ENCODE measurements at places on chromosomes 7 and 10.
A peak's percentile ranks its signal among the peaks of the same experiment; 100 is the strongest.

DNA sequence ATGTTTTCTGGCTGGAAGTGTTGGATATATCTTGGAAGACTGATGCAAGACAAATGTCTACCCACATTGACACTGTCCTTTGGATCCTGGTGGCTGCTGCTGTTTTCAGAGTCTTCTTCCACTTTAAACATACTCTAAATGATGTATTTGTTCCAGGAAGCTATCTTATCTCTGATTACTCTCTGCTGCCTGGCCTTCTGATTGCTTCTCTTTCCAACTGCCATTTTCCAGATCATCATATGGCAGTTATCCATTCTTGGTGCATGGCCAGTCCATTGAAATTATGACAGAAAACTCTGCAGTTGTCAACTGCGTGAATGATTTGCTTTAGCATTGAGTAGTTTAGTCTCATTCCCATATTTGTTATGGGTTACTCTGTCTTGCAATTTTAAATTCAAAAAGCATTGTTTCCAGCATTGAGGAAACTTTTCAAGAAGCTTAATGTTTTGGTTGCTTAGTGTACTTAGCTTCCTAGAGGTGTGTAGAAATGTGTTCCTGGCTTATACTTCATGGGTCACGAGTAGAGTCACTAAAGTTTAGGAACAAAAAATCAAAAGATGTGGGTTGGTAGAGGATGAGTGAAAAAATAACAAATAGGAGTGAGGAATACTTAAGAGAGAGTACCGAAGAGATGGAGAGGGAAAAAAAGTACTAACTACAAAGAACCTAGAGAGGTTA, 268.3 kb upstream of the MTPN start:
- DNase-seq = no peak

- DNase-seq = no peak
These were observed 53.5 kb downstream of the DNAJB9 start for GRCh38 chr7:108623220-108623619.

- no peak for DNase-seq
These were observed 137.5 kb downstream of the CD36 start for GRCh38 chr7:80775897-80776296.

DNA sequence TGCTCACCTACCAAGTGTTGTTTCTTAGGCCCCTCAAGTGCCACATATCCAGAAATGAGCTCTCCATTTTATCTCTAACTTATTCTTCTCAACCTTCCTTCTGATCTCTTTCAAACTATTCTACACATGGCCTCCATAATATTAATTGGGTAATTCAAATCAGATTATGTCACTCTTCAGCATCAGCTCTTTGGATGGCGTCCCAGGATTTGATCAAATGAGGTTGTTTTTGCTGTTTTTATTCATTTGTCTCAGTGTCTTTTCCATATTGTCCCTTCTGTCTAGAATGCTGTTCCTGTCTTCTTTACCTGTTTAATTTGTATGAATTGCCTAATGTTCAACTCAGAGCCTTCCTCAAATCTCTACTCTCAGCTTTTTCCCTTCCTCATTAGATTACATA, 234.6 kb upstream of the CXCL12 start:
- no peak for DNase-seq

DNA sequence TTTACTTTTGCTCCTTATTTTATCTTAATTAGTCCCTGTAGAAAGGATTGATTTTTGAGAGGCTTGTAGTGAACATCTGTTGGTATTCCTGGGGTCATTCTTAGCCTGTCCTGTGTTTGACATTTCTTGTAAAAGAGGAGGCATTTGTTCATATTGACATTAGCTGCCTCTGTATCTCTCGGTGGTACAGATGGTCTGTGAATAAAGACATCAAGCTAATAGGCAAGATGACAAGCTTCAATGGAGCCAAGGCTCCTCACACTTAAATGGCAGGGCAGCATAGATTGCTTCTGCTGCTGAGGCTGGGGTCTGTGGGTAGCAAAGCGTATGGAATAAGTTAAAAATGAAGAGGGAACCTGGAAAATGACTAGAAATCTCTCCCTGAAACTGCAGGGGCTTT, 687.6 kb downstream of the LRMDA start:
- DNase-seq = no peak

DNA sequence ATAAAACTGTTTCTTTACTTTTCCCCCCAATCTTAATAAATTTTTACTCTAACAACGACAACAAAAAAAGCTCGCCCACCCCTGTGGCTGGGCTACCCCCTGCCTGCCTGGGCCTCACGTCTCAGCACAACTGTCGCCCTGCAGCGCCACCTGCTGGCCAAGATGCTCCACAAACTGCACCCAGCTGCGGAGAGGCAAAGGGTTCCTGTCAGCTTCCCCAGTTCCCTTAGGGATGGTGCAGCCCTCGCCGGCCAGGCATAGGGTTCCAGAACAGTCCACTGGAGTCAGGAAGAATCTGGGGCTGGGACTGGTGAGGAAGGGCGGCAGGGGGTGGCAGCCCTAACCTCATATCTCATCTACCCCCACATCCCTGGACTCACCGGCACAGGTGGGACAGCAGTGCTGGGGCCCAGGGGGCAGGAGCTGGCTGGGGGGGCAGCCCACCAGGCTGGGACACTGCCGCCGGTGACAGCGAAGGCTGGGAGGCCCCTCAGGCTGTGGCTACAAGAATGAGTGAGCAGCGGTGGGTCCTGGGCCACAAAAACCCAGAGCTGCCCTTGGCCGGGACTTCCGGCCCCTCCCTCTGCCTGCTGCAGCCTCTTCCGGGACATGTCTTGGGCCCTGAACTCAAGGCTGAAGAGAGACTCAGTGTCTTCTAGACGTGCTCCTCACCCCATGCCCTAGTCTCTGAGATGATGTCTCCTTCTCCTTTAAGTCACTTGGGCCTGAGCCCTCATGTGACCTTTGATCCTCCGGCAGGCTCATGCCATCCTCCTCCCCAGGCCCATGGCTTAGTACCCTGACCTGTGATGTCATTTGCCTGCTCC, 21.2 kb downstream of the ATP6V1F start:
- DNase-seq = peak; percentile 84

DNA sequence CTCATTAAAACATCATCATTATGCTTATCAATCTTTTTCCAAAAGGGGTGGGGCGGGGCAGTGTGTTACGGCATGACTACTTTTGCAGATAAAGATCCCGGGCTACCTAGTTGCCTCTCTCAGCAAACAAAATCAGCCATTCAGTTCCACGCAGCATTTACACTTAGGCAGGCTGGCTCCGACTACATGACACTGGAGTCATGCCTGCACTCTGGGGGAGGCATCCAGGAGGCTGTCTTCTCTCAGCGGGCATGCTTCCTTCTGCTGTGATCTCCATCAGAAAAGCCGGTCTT, 193.9 kb upstream of the TCF7L2 start:
- DNase-seq = no peak

- no peak for DNase-seq
These were observed 141.3 kb downstream of the GNAT3 start for GRCh38 chr7:80370587-80370986.

DNA sequence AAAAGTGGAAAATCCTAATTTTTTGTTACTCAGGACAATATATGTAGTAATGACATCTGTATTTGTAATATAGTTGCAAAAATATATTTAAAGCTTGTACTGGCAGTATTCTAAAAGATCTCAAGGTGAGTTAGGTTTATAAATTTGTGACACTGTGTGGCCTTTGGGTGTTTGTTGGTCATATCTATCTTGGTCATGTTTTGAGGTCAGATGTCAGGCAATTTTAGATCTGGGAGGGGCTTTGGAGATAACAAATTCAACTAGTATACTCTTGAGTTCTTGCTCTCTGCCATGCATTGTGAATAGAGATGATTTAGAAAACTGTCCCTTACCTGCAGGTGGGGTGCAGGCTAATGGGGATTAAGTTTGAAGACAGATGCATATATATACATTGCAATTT, 3.1 kb downstream of the TBC1D12 start:
- no peak for DNase-seq

DNA sequence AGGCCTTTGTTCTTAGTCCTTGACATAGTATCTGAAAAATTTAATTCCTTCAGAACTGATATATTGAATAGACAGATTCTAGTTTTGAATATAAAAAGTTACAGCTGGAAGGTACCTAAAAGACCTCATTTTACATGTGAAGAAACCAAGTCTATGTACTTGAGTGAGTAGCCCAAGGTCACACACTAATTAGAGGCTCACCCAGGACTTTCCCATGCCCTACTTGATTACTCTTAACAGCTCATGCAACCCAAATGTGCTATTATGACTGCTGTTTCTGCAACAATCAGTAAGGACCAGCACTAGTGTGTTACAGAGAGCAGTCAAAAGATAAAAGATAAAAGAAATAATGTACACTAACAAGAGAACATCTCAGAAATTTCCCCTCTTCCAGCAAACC, 40.7 kb upstream of the BET1 start:
- no peak for DNase-seq

GRCh38 chr10:68124718-68125117, 15.4 kb downstream of the MYPN start:
- DNase-seq = no peak

DNA sequence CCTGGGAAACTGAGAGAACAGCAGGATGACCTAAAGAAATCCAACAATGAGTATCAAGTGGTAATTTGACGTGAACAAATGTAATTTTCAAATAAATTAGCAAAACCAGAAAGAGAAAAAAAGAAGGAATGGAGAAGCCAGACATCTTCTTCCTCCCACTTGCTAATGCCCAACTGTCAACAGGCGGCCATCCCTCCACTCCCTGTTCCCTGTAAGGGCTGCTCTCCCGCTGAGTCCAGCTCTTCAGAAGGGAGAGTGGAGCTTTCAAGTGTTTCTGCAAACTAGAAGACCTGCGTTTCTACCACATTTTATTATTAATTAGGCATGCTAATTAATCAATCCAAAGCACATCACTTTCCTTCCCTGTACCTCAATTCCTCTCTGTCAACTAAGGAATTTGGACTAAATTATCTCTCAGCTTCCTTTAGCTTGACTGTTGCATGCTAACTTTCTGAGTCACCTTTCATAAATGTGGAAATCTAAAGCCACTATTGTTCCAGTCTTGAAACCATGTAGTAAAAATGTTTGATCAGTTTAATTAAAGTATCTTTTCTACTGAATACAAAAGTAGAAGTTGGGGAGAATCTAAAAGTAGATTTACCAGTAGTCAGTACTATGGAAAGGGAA, 48.4 kb upstream of the CUL1 start:
- DNase-seq = no peak

DNA sequence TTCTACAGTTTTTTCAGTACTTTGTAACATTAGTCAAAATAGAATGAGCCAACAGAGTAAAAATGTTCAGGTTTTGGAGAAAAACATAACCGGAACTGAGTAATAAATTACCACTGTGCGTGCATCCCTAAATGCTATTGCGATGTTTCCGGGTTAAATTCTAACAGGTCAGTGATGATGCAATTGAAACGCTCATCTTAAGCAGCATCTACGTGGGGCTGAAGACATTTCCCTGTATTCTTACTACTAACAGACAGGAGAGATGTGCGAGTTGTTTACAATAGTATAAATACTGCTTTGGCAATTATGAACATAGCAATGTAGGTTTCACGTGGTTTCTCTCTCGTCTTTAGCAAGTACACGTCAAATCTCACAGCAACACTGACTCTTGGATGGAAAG, 149.4 kb downstream of the USP6NL start:
- no peak for DNase-seq

DNA sequence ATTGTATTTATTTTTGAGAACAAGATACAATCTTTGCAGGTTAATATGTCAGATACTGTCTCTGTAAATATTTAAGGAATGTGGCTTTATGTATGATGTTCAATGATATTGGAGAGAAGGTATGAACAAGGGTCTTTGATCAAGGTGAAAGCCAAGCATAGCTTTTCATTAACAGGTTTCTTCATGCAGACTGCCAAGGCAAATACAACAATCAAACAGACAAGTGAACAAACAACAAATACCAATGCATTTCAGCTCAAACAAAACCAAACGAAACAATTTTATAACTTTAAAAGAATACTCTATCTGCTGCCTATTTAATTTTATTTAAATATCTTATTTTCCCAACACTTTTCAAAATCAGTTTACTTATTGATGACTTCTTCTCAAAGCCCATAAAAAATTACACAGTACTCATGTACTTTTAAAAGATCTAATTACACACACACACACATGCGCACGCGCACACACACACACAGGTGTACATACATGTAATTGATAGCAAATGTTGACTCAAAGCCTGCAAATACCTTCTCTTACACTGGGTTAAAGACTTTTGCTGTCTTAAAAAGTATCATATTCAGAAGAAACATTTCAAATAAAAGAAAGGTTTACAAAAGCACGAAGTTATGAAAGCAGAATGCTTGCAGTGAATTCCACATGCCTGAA, 201.1 kb upstream of the CCDC6 start:
- no peak for DNase-seq

DNA sequence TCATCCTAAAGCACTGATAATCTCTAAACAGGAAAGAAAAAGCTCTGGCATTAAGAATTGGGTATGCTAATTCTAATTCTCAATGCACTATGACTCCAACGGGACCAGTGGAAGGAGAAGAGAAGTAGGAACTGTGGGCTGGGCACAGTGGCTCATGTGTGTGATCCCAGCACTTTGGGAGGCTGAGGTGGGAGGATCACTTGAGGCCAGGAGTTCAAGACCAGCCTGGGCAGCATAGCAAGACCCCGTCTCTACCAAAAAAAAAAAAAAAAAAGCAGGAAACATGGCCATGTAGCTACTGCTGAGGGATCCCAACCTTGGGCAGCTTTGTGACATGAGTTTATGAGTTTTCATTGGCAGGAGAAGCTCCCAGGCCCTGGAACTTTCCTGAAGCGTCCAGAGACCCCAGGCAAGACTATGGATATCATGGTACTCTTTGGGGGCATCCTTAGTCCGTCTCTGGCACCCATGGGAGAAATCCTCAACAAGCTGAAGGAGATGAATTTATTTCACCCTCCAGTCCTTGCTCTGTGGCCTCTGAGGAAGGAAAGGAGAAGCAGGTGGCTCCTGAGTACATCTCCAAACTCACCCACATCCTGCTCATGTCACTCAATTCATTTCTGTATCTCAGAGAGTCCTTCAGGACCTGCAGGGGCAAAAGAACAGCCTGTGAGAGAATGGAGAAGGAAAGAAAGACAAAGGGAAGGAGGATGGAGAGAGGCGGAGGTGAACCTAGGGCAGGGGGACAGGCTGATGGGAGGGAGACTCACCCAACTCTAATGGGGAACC, 99.5 kb downstream of the SPDYE5 start:
- DNase-seq = no peak

DNA sequence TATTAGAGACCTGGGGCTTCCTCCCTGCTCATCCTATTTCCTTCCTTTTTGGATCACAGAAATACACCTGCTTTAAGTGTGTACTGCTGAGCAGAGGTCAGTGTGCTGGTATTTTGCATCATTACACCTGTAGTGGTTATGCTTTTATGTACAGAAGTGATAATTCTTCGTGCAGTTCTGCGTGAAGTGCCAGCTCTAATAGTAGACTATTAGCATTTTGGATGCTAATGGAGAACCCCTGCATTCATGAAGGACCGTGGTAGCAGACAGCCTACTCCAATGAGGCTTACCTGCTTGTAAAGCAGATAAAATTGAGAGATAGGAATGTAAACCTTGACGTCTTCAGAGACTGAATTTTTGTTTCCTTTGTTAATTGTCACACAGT, 114.3 kb downstream of the CDK14 start:
- DNase-seq = no peak

GRCh38 chr10:71294091-71294561, 24.9 kb upstream of the SLC29A3 start:
- DNase-seq = no peak

GRCh38 chr7:84677117-84677732, 482.6 kb upstream of the SEMA3A start:
- no peak for DNase-seq

GRCh38 chr10:57303566-57303965, 942.5 kb upstream of the ZWINT start:
- no peak for DNase-seq
